ENCODE measurements at places on chromosomes 3 and 15. TPM values are rescaled to one million over a fixed set of nuclear protein-coding genes. Genes with fewer than 3 reads are reported as not detected.

Gene ZNF385D
- total RNA-seq, result 0.47 TPM

Gene GALNT15
- total RNA-seq, result 0.46 TPM

- peaks cover 3% of the 10 kb centered on the region for H3K27me3 ChIP-seq
- no peak overlapping the region for H3K27ac ChIP-seq
- H3K4me1 ChIP-seq, result no peaks in the 10 kb centered on the region
- no peaks in the 10 kb centered on the region for H3K36me3 ChIP-seq
- no peak overlapping the region for H3K4me3 ChIP-seq
Measured at GRCh38 chr15:79539401-79539800, 107.3 kb downstream of the MINAR1 start.

DNA sequence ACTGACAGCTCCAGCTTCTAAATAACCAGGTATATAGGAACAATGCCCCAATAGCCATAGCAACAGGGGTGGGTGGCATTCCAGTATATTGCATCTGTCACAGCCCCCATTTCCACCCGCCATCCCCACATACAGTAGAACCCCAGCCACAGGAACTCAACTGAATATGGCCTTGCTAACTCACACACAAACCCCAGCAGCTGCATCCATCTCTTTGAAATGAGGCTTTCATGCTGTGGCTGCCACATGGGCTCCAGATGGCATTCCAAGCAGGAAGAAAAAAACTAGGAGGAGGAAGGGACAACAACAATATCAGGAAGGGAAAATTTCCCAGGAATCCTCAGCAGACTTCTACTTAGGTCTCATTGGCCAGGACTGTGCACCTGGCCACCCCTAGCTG lies 54.6 kb downstream of the CCR3 start:
- H3K36me3 ChIP-seq, result no peaks in the 10 kb centered on the region
- peaks cover 21% of the 10 kb centered on the region for H3K27me3 ChIP-seq
- no peak overlapping the region for H3K4me3 ChIP-seq
- H3K4me1 ChIP-seq, result no peaks in the 10 kb centered on the region

- H3K27ac ChIP-seq, result no peak overlapping the region
- peaks cover 32% of the 10 kb centered on the region for H3K36me3 ChIP-seq
- no peaks in the 10 kb centered on the region for H3K27me3 ChIP-seq
- no peaks in the 10 kb centered on the region for H3K4me1 ChIP-seq
- no peak for DNase-seq
- no peak overlapping the region for H3K4me3 ChIP-seq
Measured at GRCh38 chr15:52217186-52217585, 26.0 kb upstream of the GNB5 start.

- H3K27me3 ChIP-seq, result no peaks in the 10 kb centered on the region
- H3K4me3 ChIP-seq, result no peak overlapping the region
- DNase-seq, result no peak
- H3K36me3 ChIP-seq, result no peaks in the 10 kb centered on the region
- H3K4me1 ChIP-seq, result no peaks in the 10 kb centered on the region
Measured at GRCh38 chr3:5442106-5442785, 254.7 kb downstream of the EDEM1 start.

Data from progenitor cell of endocrine pancreas (in vitro differentiated cells).